ENCODE measurements at places on chromosomes 7 and 10.

DNA sequence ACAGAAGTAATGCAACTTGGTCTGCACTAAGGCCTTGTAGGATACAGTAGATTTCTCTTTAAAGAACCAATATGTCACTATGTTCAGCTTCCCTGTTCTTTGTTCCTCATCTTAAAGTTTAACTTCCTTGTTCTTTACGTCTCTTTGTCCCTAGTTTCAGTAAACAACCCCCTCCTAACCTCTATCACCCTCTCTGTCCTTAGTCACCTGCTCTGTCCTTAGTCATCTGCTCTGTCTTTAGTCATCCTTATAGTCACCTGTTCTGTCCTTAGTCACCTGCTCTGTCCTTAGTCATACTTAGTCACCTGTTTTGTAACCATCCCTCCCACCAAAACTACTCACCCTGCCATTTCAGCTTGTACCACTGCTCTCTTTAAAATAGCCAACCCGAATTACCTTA is 144.6 kb upstream of the TMEM106B start:
- DNase-seq = no peak

DNA sequence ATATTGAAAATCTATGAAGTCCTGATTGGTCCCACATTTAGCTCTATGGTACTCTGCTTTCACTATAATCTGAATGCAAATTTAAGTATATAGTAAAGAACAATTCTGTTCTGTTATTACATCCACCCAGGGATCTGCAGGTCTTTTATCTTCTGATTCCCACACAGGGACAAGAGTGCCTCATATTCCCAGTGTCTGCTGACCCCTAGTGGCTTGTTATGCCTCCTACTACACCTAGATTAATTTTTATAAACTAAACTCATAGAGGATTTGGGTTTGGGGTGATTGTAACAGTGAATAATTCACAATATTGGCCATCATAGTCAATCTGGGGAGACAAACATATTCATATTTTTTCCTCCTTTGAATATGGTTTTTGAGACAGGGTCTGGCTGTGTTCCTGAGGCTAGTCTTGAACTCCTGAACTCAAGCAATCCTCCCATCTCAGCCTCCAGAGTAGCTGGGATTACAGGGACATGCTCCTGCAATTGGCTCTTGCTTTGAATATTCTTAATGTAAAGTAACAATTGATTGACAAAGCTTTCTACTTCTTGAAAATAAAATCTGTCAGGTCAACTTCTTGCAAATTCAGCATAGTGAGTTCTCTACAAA is 282.1 kb downstream of the KCND2 start:
- DNase-seq = no peak

DNA sequence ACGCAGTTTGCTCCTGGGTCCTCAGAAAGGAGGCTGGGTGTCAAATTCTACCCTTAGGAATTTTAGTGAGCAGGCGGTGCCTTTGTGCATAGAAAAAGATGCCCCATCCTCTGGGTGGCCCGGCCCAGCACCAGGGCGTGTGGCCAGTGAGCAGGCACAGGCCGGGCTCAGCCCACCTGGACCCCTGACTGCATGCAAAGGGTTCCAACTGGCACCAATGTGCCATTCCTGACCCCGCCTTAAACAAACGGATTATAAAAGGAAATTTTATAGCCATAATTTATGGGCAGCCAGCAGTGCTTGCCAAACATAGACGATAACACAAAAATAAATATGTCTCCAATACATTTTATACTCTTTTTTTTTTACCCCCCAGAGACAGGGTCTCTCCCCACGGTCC is 40.1 kb upstream of the GNA12 start:
- DNase-seq = no peak

DNA sequence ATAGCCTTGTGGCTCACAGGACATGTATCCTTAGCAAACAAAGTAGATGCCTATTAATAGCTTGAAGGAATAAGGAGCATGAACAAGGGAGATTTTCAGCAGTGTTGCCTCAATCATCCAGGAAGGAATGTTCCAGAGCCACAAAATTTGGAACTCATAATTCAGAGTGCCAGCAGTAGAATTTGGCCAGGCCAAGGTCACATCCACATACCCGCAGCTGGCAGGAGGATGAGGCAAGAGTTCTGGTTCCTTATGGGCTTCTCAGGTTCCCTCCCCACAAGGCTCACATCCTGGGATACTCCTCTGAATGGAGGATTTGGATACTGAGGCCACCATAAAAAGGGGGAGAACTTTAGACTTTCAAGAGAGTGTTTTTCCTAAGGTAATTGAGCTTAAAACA is 45.8 kb downstream of the SUFU start:
- no peak for DNase-seq

DNA sequence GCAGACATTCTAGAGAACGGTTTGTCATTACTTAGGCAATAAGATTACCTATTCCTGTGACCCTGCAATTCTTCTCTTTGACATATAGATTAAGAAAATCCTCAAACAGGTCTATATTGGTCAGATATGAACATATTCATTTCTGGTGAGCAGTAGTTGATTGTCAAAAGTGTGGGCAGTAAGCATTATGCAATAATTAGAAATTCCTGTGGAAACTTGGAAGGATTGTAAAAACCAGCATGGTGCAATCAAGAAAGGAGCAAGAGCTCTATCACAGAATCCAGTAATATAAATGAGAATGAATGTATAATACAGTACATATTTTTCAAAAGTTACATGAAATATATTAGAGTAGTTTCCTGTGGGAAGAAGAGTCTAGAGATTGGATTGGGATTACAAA is 406.5 kb downstream of the SUGCT start:
- DNase-seq = no peak

DNA sequence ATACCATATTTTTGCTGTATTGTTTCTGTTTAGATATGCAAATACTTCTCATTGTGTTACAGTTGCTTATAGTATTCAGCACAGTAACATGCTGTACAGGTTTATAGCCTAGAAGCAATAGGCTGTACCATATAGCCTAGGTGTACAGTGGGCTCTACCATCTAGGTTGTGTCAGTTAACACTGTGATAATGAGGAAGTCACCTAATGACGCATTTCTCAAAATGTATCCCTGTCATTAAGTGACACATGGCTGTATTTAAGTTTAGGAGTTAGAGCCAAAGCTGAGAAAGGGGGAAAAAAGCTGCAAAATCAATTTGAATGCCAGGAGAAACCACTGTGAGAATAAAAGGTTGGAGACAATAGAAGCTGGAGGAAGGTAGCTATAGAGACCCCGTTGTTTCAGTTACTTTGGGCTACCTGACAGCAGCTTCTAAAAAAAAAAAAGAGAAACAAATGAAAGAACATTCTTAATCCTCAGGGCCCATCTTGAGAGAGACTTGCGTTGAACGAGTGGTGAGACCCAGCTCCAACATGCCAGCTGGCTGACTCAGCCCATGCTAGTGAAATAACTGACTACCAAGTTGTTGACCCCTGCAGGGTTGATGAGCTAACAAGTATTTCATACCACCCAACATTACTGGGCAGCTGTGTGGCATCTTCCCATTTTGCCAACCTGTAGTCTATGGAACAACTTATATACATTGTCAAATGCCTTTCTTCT is 8.7 kb downstream of the STARD3NL start:
- DNase-seq = no peak

- DNase-seq = no peak
Measured at GRCh38 chr10:110636932-110637557, 7.1 kb upstream of the RBM20 start.

- no peak for DNase-seq
Measured at GRCh38 chr7:22548313-22548712, 48.3 kb upstream of the STEAP1B start.

- DNase-seq = no peak
Measured at GRCh38 chr7:101162551-101163278, 2.7 kb downstream of the VGF start.

DNA sequence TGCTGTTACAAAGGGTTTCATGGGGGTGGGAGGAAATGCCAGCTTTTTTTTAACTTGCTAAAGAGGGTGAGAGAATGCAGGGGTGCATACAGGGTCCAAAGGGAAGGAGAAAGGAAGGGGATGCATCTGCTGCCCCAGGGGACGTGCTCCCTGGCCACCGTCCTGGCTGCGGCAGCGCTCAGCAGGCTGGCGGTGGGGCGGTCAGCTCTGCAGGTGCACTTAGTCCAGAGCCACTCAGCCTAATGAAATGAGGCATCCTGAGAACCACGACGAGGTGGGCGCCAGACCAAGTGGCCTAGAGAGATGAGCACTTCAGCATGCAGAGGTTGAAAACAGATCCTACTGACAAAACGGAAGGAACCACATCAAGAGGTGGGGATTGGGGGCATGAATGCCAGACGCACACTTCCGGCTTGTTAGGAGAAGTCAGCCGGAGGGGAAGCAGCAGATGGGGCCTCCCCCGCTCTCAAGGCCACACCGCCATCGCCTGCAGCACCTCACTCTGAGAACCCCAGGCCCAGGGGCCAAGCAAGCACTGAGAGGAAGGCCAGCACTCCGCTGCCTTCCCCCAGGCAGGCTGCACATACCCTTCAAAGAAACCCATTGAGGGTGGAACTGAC is 94.5 kb downstream of the MAD1L1 start:
- no peak for DNase-seq

DNA sequence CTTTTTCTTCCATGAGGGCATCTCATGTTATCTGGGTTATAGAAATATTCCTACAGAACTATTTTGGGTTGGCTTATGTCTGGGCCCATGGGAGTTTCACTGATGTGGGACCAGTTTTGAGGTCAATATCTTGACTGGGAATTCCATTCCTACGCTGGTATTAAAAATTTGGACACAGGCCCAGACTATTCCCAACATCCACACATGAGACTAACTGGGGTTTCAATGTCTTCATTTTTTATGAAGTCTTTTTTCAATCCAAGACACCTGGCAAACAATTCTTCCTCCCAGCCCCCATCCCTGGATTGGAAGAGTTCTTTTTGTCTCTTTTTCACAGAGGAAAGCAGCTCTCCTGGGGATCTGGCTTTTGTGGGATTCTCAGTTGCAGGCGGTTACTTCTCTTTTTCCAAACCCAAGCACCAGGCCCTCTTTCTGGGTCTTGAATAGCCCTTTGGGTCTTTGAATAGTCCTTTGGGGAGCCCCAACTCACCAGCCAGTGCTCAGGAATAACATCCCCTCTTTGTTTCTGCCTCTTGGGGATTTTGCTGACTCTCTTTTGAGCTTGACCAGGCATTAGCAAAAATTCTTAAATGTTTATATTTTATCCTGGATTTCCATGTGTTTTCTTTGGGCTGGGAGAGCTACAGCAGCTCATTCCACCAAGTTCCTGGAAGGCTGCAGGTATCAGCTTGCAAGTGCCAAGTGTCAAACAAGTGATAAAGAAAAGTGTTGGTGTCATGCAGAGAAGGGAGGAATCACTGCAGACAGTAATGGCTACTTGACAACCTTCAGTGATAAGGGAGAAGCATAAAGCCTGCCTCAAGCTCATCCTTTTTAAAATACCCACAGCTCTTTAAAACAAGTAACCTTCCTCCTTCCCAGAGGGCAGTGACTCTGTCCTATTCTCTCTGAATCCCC is 234.3 kb downstream of the ADAM12 start:
- DNase-seq = no peak

GRCh38 chr10:62760401-62760800 is 44.1 kb upstream of the ADO start:
- peak; percentile 57 for DNase-seq

All from GF-D8 (cell line).